ENCODE measurements at places on chromosomes 4 and X.

DNA sequence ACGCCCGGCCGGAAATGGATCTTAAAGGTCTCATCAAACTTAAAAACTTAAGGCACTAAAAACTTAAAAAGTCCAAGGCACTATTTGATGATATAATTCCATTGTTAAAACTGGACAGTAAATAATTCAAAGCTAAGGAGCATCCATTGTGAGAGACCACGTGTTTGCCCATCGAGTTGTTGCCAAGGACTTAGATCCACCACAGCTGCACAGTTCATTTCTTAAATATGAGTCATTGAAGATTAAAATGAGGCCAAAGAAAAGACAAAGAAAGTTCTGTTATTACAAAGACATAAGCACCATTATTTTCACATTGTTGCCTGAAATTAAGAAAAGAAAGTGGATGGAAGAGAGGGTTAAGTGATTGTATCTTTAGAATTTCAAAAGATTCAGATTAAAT lies 411.5 kb upstream of the FTHL17 start:
- DNase-seq: peak; percentile 75

DNA sequence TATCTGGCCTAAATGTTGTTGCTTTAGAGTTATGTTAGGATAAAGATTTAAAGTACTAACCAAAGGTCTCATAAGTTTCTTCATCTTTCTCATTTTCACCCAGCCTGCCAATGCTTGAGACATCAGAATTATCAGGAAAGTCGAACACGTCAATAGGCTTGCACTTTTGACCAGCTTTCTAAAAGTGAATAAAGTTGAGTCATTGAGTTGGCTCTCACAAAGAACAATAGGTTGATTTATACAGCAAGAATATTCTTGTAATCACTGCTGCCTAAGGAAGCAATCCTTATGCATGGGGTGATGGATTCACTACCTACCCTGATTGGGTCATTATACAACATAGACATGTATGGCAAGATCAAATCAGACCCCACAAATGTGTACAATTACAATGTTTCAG lies 5.0 kb downstream of the CENPU start:
- no peak for DNase-seq

GRCh38 chr4:1583051-1583785 lies 100.9 kb downstream of the FAM53A start:
- DNase-seq: no peak

DNA sequence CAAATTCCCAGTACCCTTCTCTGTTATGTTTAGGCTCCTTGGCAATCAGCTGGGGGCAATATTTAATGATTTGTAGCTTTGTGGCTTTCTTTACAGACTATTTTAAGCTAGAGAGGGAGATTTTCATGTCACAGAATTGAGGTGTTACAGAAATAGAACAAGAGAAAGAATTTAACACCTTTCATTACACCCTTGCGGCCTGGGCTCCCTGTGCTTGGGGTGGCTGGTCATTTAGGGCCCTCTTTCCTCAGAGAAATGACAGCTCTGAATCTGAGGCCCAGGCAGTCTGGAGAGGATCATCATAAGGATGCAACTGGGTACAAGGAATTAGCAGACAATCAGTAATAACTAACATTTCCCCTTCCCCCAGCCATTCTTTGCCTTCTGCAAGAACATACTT lies 104.5 kb upstream of the INTU start:
- DNase-seq: no peak

- no peak for DNase-seq
Measured at GRCh38 chrX:132068405-132068804, 45.3 kb downstream of the STK26 start.

DNA sequence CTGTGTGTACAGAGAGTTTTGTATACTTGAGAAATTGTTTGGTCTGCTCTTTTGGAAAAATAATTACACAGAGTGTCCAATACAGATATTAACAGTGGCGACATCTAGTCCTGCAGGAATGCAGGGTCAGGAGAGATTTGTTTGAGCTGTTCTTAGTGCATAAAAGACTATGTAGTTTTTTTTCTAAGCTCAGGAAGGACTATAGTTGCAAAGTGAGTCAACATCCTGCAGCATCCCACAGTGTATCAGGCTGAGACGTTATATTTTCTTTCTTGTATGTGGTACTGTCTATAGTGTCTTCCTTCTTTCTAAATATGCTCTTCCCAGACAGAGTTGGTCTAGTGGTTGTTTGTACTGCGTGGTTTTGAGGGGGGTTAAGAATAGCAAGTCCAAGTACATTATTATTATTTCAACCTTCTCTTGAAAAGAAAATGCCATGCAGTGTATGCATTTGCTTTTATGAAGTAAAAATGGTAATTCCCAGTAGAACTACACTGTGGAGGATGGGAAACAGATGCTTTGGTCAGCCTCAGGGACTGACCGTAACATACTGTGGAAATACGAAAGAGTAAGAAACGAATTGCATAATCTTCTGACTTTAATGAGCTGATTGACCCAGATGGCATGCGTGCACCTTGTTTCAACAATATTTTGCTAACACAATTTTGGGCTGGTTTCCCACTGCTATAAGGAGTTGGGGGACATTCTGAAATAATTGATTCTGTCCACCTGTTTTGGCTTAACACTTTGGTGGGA lies 67.4 kb downstream of the DMP1 start:
- no peak for DNase-seq

- peak; percentile 97 for DNase-seq
Measured at GRCh38 chr4:54165438-54165837, 63.7 kb upstream of the PDGFRA start.

DNA sequence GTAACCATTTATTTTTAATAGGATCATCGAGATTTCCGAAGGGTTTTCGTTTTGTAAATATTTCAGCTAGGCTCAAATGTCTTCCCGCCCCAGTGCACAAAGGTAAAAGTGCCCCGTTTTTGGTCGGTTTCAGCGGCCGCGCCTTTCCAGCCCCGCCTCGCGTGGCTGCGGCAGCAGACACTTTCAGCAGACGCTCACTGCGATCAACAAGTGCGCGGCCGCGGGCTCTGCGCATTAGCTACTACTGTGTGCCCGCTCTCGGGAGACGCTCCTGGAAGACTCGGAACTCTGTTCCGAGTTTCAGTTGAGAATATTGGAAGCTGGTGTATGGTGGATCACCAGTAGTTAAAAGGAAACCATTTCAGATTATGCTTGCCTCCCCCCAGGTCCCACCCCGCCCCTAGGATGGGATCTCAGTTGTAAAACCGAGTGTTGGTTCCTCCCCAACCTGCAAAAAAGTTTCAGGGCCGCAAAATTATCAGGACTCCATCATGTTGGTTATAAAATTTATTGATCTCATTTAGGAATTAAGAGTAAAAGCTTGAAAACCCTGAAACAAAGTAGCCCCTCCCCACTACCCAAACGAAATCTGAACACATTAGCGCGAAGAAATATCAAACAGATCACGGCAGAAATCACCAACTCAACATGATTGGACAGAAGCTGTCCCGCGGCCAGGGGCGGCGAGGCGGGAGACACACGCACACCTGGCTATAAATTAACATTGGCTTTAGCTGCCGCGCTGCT lies 2.2 kb downstream of the SOX3 start:
- DNase-seq: no peak

DNA sequence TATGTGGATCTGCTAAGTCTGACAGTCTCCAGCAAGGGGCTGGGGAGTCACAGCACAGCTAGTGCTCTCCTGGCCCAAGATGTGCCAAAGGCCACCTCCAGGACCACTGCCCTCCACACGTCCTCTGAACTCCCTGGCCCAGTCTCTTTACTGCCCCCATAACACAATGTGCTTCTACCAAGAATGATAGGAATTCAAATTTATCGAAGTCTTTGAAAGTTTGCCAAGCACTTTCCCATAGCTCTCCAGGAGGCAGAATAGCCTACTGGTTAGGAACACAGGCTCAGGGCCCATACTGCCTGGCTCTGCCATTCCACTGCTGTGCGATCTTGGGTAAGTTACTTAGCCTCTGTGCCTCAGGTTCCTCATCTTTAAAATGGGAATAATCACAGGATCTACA lies 86.7 kb downstream of the NHSL2 start:
- DNase-seq: peak; percentile 30

- DNase-seq: peak; percentile 12
Measured at GRCh38 chr4:153791746-153792617, 3.1 kb upstream of the SFRP2 start.

DNA sequence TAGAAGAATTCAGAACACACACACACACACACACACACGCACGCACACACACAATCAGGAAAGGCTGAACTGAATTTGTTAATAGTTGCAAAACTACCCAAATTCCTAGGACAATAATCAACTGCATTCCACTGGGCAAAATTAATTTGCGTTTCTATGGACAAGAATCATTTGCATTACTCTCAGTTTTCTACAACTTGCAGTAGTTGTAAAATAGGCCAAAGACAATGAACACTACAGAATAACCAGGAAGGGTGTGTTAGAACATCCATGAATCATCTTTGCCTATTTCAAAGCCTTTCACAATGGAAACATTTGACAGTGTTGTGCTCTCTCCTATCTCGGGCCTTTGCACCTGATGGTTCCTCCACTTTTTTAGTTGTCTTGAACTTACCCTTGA lies 77.1 kb upstream of the IGFBP7 start:
- peak; percentile 38 for DNase-seq

- peak; percentile 65 for DNase-seq
Measured at GRCh38 chr4:74189331-74190043, 31.6 kb downstream of the MTHFD2L start.

- DNase-seq: peak; percentile 52
Measured at GRCh38 chrX:14616836-14617235, 87.5 kb downstream of the GLRA2 start.

- no peak for DNase-seq
Measured at GRCh38 chrX:135544338-135544948, 24.0 kb downstream of the INTS6L start.

GRCh38 chrX:40085102-40085551 lies 12.6 kb downstream of the BCOR start:
- DNase-seq: peak; percentile 89

DNA sequence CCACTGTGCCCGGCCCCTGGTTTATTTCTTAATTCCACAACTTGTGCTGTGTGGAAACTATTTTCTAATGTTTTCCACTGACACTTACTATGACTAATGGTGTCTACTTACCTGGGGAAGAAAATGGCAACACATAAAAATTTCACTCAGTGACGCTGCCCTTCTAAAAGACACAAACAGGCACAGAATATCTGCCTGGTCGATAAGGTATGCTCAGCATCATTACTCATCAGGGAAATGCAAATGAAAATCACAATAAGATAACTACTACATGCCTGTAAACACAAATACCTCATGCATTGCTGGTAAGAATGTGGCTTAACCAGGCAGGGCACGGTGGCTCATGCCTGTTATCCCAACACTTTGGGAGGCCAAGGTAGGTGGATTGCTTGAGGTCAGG lies 61.6 kb downstream of the UBE2K start:
- no peak for DNase-seq

DNA sequence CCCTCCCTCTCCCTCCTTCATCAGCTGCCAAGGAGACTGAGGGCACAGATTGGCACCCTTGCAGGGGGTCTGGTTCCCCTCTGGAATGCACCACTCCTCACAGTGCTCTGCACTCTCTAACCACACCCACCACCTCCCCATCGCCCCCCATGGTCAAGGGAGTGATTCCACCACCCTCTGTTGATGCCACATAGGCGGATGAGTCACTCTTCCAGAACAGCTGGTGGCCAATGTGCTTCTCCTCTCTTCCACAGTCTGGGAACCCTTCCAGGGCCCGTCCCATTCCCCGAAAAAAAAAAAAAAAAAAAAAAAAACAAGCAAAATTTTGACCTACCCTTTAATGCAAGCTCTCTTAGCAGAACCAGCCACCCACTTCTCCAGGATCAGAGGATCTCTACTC lies 341.3 kb upstream of the KLF3 start:
- DNase-seq: peak; percentile 95

- peak; percentile 45 for DNase-seq
Measured at GRCh38 chrX:63713526-63713925, 71.5 kb downstream of the ARHGEF9 start.

GRCh38 chr4:185885075-185885474 lies 73.1 kb upstream of the SORBS2 start:
- DNase-seq: no peak

DNA sequence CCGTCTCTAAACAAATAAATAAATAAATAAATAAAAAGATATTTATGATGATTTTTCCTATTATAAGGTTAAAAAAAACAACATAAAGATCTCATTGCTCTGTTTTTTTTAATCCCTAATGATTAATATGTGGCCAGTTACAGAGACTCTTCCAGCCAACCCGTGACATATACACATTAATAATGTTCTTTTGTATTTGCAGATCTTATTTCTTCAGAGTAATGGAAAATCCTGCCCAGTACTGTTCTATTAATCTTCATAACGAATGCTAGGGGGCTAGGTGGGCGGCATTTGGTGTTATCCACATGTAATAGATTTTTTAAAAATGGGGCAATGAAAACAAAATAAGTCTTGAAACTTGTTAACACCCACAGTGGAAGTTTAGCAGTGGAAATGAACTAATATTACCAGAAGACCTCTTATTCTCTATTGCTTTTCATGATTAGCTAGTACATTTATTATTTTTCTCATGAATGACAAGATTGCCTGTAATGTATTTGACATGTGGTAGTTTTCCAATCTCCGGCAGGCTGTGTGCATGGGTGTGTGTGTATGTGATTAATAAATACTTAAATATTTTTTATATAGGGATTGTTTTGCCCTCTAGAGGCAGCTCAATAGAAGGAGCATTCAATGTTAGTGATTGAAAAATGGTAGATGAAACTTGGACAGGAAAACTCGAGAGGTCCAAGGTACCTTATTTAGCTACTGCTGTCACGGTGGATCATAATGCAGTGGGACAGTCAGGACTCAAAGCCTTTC lies 457.4 kb downstream of the IL1RAPL1 start:
- DNase-seq: no peak

- DNase-seq: no peak
Measured at GRCh38 chrX:132955690-132956089, 2.7 kb downstream of the HS6ST2 start.

- DNase-seq: no peak
Measured at GRCh38 chrX:19745077-19745476, 142.3 kb downstream of the SH3KBP1 start.

GRCh38 chr4:57553728-57554127 lies 443.5 kb upstream of the IGFBP7 start:
- DNase-seq: no peak

DNA sequence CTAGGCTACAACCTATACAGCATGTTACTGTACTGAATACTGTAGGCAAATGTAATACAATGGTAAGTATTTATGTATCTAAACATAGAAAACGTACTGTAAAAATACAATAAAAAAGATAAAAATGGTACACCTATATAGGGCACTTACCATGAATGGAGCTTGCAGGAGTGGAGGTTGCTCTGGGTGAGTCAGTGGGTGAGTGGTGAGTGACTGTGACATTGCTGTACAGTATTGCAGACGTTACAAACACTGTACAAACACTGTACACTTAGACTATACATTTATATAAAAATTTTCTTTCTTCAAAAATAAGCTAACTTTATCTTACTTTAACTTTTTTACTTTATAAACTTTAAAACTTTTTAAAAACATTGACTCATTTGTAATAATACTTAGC lies 190.3 kb upstream of the NR3C2 start:
- DNase-seq: no peak

- no peak for DNase-seq
Measured at GRCh38 chr4:126180642-126181041, 865.9 kb downstream of the FAT4 start.
